Occipital lobe (tissue), 3 donors: ENCODE measurements at places on chromosomes 4 and X. TPM values are rescaled to one million over a fixed set of nuclear protein-coding genes. Genes with fewer than 3 reads are reported as not detected.

PABPC4L gene
- 1.2 TPM for total RNA-seq

DCAF12L2 gene
- total RNA-seq, result 9.0 TPM

PPARGC1A gene
- 5.5 TPM for total RNA-seq

UGT2B17 gene
- total RNA-seq, result not detected

CENPE gene
- total RNA-seq, result 5.0 TPM

IL1RAPL2 gene
- 12.2 TPM for total RNA-seq

AFF1 gene
- total RNA-seq, result 5.8 TPM

VEGFC gene
- total RNA-seq, result 0.94 TPM

NPNT gene
- 31.0 TPM for total RNA-seq

PAGE2B gene
- not detected for total RNA-seq

CYSLTR1 gene
- total RNA-seq, result 1.2 TPM

MND1 gene
- 5.1 TPM for total RNA-seq

FOXO4 gene
- 5.8 TPM for total RNA-seq

AP1S2 gene
- total RNA-seq, result 259 TPM

PCDH10 gene
- total RNA-seq, result 43.8 TPM

LANCL3 gene
- 1.4 TPM for total RNA-seq

FAM47E gene
- 3.9 TPM for total RNA-seq

CLCN4 gene
- total RNA-seq, result 68.6 TPM

GC gene
- total RNA-seq, result 0.31 TPM

SAGE1 gene
- total RNA-seq, result not detected

LINC00632 gene
- 44.6 TPM for total RNA-seq

USP26 gene
- not detected for total RNA-seq
